NCI-H82 (cell line): ENCODE measurements at places on chromosomes 11 and 22.

DNA sequence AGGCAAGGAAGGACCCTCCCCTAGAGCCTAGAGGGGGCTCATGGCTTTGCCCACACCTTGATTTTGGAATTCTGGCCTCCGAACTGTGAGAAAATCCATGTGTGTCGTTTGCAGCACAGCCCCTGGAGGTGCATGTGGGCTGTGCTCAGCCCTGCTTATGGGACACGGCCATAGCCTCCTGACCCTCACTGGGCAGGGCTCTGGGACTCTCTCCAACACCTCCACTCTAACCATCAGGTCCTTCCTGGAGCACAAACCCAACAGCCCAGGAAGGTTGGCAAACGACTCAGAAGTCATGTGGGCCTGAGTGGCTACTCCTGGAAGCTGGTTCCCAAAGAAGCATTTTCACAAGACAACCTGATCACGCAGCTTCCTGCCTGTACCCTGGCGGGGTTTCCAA lies 144.1 kb downstream of the CTTN start:
- no peak for DNase-seq

DNA sequence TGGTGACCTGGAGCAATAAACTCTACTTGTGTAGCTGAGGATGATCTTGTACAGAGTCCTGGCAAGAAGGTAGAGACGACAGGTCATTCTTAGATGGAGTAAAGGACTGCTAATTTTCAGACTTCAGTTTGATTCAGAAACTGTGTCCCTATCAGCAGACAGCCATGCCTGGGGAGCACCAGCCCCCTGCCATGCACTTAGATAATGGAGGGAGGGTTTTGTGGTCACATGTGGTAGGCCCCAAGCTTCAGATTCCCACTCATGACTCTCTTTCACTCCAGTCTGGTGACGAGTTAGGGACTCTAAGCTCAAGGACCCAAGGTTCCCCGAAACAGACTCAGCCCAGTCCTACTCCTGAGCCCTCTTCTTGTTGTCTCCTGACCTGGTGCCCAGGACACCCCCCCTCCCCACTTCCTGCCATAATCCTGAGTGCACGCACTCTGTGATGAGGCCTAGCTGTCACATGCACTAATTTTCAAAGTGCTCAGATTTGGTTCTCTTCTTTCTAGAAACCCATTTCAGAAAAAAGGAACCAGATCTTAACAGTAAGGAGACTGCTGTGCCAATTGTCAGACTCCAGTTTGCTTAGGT lies 10.2 kb upstream of the AMPD3 start:
- no peak for DNase-seq

- DNase-seq = no peak
These were observed 312.5 kb downstream of the CADM1 start for GRCh38 chr11:115191761-115192160.

- peak; percentile 50 for DNase-seq
These were observed 414 bp downstream of the JOSD1 start for GRCh38 chr22:38700270-38700788.

GRCh38 chr11:132901638-132902471 lies 630.4 kb downstream of the OPCML start:
- DNase-seq = no peak

DNA sequence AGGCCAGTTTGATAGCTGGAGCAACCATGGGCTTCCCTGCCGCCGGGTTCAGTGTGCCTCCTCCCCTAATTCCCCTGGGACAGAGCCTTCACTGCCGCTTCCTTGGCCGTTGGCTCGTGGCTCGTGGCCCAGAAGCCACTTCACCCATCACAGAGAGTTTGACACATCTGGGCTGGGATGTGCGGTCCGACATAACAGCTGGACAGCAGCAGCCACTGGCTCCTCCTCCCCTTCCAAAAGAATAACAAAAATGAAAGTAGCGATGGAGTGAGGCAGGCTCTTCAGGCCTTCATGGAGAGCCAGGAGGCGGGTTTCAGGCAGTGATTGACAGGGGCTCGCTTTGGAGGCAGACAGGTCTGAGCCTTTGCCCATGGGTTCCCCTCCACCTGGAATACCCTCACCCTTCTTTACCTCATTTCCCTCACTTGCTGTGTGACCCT lies 8.2 kb downstream of the CREB3L1 start:
- DNase-seq = no peak

DNA sequence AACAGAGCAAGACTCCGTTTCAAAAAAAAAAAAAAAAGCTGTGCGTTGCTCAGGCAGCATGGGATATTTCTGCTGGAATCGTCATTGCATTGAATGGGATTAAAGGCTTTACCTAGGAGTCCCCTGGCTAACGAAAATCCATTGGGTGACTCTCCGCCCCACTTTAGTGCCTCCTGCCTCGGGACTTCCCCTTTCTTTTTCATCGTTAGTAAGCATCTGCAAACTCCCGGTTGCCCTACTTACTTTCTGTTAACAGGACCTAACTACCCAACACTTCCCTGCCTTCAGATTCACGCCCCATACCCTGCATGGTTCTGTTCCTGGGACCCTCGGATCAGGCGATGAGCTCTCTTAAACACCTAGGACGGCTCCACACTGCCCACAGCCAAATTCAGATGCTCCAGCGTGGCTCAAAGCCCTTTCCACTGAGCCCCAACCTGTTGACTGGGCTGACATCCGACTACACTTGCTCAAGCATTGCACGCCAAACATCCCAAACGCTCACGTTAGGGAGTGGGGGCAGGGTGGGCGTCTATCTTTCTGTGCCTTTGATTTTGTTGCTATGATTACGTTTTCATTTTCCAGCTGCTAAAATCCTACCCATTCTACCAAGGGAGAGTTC lies 143.8 kb downstream of the ST3GAL4 start:
- DNase-seq = peak; percentile 68

- DNase-seq = no peak
These were observed 403.8 kb downstream of the CNTN5 start for GRCh38 chr11:99424313-99425084.

GRCh38 chr11:17605651-17606122 lies 58.6 kb downstream of the OTOG start:
- no peak for DNase-seq

GRCh38 chr11:2318123-2318522 lies 16.3 kb downstream of the TSPAN32 start:
- no peak for DNase-seq

GRCh38 chr22:17403906-17404305 lies 34.6 kb downstream of the CECR2 start:
- no peak for DNase-seq

- no peak for DNase-seq
These were observed 55.4 kb upstream of the LINC01488 start for GRCh38 chr11:69425895-69426544.
